ENCODE measurements at places on chromosomes 12 and 14.
A peak's percentile ranks its signal among the peaks of the same experiment; 100 is the strongest.

DNA sequence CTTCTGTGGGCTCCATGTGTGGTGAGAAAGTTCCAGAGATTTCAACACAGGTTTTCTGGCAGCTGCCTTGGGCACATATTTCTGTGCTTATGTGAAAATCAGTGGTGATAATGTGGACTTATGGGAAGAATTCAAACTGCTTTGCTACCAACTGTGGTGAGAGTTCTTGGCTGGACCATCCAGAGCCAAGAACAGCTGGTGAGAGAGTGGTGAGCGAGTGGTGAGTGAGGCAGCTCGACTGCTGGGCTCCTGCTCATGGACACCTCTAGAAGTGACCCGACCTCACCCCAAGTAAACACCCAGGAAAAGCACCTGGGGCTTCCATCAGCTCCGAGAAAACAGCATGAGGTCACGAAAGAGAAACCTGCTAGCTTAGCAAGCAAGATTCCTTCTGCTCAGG is 106.4 kb downstream of the PIWIL1 start:
- no peak for DNase-seq
- no peak overlapping the region for H3K4me3 ChIP-seq
- H3K4me1 ChIP-seq = no peaks in the 10 kb centered on the region
- no peaks in the 10 kb centered on the region for H3K27me3 ChIP-seq
- no peak overlapping the region for H3K27ac ChIP-seq

DNA sequence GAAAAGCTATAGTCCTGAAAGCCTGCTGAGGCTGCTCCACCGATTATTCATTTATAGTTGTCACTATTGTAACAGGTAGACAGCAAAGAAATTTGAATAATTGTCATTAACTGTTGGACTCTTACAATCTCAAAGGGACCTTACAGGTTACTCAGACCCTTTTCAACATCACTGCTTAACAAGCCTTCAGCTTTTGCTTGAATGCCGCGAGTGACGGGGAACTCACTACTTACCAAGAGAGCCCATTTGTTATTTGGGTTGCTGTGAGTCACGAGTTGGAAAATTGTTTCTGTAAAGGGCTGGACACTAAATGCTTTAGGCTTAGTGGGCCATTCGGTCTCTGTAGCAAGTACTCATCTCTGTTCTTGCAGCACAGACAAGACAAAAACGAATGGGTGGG is 5.9 kb upstream of the TUNAR start:
- H3K36me3 ChIP-seq = no peaks in the 10 kb centered on the region
- peaks cover 9% of the 10 kb centered on the region for H3K27me3 ChIP-seq
- no peak overlapping the region for H3K27ac ChIP-seq

- peak; percentile 12 for DNase-seq
- H3K4me3 ChIP-seq = no peak overlapping the region
- no peaks in the 10 kb centered on the region for H3K4me1 ChIP-seq
- H3K27ac ChIP-seq = no peak overlapping the region
- H3K27me3 ChIP-seq = no peaks in the 10 kb centered on the region
- no peaks in the 10 kb centered on the region for H3K36me3 ChIP-seq
Measured at GRCh38 chr14:53619691-53620231, 336.9 kb downstream of the BMP4 start.

GRCh38 chr12:22268406-22268805 is 66.1 kb downstream of the ST8SIA1 start:
- no peak overlapping the region for H3K4me3 ChIP-seq
- no peaks in the 10 kb centered on the region for H3K36me3 ChIP-seq
- no peaks in the 10 kb centered on the region for H3K4me1 ChIP-seq
- no peaks in the 10 kb centered on the region for H3K27me3 ChIP-seq
- H3K27ac ChIP-seq = no peak overlapping the region

DNA sequence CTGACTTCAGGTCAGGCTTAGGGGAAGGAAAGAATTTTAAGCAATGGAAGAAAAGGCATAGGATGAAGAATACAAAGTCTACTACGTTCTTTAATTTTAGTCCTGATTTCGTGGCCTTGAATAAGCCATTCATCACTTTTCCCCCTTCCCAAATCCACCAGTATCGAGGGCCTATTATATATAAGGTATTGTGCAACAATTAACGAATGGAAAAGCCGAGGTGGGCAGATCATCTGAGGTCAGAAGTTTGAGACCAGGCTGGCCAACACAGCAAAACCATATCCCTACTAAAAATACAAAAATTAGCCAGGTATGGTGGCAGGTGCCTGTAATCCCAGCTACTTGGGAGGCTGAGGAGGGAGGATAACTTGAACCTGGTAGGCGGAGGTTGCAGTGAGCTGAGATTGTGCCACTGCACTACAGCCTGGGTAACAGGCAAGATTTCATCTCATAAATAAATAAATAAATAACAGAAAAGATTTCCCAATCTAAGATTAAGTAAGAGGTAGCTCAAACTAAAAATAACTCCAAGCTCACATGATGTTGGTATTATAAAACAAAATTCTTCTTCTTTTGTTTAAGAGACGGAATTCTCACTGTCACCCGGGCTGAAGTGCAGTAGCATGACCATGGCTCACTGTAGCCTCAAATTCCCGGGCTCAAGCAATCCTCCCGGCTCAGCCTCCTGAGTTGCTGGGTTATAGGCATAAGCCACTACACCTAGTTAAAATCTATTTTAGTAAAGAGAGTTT is 58.3 kb upstream of the NR2C1 start:
- H3K27me3 ChIP-seq = no peaks in the 10 kb centered on the region
- no peak overlapping the region for H3K4me3 ChIP-seq
- no peak overlapping the region for H3K27ac ChIP-seq
- DNase-seq = peak; percentile 21
- peaks cover 14% of the 10 kb centered on the region for H3K36me3 ChIP-seq

- peak; percentile 74 for DNase-seq
- no peak overlapping the region for H3K4me3 ChIP-seq
- peaks cover 34% of the 10 kb centered on the region for H3K4me1 ChIP-seq
- H3K27ac ChIP-seq = peak overlapping the region; percentile 98
Measured at GRCh38 chr12:116427200-116427930, 131.8 kb upstream of the MAP1LC3B2 start.

- no peaks in the 10 kb centered on the region for H3K36me3 ChIP-seq
- H3K4me3 ChIP-seq = no peak overlapping the region
- H3K27ac ChIP-seq = no peak overlapping the region
- no peak for DNase-seq
- no peaks in the 10 kb centered on the region for H3K27me3 ChIP-seq
Measured at GRCh38 chr14:58460772-58461171, 33.3 kb downstream of the KIAA0586 start.

DNA sequence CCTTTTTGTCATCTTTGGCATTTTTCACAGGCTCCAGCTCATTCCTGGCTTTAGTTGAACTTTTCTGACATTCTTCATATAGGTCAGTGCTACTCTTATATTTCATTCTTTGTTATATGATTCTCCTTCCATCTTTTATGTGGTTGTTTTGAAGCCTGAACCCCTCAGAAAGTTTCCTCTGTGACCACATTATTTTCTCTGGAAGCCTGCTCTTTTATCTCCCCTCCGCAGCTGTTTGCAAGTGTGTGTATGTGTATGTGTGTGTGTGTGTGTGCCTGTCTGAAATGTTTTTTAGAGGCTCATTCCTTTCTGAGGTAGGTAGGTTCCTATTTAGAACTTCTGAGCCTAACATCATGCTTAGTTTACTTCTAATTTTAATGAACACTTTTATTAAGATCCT is 47.6 kb downstream of the ANO4 start:
- no peaks in the 10 kb centered on the region for H3K27me3 ChIP-seq
- H3K27ac ChIP-seq = no peak overlapping the region
- DNase-seq = no peak
